Stimulated activated memory B cell treated with anti-CD40 and anti-IgM and Interleukin-4, amounts not matched to agents 10 μg/mL and 1 μg/mL and 100 μg/mL, for 72 hours (primary cell): ENCODE measurements at places on chromosomes 5 and 9.

DNA sequence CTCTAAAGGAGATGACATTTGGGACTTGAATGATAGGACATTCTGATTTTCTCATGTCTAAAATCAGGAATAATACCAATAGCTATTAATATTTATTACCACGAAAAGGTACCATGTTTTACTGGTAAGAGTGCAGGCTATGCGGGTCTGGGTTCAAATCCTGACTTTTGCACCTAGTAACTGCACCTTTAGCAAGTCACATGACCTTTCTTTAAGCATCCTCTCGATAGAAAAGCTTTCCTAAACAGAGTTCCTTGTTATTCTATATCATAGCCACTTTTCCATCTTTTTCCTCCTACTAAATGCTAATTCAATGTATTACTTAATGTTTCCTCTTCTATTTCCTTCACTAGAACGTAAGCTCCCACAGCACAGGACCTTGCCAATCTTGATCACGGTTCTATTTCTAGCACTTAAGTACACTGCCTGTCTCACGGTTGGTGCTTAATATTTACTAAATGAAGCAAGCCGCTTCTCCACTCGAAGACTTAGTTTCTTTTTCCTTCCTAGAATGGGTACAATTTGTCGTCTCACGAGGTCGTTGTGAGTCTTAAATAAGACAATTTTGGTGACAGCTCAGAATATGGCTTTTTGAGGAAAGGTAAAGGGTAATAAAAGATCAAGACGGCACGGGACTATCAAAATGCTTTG lies 816 bp downstream of the RBM18 start:
- ATAC-seq, result no peak

GRCh38 chr9:108245331-108245730 lies 610.5 kb downstream of the ACTL7B start:
- no peak for ATAC-seq

DNA sequence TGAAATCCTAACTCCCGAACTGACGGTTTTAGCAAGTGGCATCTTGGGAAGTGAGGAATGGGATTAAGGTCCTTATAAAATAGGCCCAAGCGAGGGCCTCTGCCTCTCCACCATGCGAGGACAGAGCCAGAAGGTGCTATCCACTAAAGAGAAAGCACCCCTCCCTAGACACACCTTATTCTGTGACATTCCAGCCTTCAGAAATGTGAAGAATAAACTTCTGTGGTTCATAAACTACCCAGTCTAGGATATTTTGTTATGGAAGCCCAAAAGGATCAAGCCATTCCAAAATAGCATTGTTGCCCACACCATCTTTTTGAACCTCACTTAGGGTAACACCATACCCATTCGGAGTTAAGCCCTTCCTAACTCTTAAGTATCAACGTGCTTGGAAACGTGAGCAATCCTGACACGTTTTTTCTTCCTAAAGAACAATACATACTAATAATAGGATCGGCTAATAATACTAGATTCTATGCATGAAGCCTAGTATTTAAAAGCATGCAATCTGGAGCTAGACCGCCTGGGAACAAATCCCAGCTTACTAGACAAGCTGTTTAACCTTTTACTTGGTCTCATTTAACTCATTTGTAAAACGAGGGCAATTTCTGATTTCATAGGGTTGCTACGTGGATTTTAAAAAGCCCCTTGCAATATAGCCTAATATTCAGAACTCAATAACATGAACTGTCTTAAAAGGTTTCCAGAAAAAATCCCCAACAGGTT lies 1.1 kb upstream of the SMC2 start:
- ATAC-seq, result no peak

GRCh38 chr5:50711280-50711679 lies 44.8 kb downstream of the PARP8 start:
- peak; percentile 96 for ATAC-seq

- peak; percentile 16 for ATAC-seq
Measured at GRCh38 chr9:110240198-110240597, 16.1 kb downstream of the TXN start.

DNA sequence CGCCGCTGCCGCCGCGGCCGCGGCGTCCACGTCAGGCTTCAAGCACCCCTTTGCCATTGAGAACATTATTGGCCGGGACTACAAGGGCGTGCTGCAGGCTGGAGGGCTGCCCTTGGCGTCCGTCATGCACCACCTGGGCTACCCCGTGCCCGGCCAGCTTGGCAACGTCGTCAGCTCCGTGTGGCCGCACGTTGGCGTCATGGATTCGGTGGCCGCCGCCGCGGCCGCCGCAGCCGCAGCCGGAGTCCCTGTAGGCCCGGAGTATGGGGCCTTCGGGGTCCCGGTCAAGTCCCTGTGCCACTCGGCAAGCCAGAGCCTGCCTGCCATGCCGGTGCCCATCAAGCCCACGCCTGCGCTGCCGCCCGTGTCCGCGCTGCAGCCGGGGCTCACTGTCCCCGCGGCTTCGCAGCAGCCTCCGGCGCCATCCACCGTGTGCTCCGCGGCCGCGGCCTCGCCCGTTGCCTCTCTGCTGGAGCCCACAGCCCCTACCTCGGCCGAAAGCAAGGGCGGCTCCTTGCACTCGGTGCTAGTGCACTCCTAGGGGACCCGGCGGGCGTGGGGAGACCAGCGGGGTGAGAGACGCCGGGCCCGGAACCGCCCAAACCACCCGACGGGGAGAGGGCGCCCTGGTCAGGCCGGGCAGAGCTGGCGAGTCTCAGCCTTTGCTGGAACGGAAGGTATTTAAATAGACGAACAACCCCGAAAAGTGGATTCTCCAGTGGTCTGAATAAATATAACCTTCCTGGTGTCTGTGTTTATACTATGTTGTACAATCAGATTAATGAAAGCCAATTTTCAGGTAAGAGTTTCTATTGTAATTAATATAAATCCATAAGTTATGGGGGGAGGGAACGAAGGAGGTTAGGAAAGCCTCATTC lies 1.2 kb downstream of the FOXB2 start:
- no peak for ATAC-seq

DNA sequence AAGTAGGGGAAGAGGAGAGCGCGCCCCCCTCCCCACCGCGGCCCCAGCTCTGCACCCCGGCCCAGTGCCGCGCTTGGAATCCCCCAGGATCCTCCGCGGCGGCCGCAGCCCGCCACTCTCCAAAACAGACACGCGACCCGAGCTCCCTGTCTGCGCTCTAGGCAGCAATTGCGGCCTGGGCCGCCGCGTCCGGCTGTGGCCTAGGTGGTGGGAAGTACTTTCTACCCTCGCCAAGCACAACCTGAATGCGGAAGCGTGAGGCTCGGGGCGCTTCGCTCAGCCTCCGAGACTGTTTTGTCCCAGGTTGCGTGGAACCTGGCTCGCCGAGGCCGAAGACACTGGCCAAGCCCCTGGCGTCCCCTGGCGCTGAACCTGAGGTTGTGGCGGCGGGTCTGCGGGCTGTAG lies 3.3 kb upstream of the FOXB2 start:
- ATAC-seq, result no peak

DNA sequence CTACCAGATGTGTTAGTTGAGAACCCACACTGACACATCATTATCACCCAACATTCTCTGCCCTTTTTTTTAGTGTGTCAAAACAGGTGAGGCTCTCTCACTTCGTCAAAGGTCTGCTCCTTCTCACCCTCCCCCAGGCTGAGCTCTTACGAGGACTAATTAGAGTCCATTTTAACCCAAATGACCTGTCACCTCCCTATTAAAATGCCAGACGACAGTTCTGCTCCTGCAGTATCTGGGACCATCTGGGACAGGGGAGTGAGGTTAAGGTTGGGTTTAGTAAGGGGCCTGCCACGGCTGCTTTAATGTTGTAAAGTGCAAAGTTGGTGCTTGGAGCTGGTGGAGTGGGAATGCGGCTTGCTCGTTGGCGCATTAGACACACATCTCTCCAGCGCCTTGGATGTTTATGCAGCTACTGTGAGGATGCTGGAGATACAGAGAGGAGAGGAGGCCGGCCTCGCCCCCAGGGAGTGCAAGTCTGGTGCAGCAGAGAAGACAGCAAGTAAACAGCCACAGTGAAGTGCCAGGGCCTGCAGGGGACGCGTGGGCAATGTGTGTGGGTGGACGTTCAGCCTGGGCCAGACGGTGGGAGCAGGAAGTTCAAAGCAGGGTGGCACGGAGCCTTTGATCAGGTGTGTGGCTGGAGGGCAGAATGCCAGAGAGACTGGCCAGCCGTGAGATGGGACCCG lies 96.2 kb downstream of the C9orf50 start:
- ATAC-seq, result no peak

DNA sequence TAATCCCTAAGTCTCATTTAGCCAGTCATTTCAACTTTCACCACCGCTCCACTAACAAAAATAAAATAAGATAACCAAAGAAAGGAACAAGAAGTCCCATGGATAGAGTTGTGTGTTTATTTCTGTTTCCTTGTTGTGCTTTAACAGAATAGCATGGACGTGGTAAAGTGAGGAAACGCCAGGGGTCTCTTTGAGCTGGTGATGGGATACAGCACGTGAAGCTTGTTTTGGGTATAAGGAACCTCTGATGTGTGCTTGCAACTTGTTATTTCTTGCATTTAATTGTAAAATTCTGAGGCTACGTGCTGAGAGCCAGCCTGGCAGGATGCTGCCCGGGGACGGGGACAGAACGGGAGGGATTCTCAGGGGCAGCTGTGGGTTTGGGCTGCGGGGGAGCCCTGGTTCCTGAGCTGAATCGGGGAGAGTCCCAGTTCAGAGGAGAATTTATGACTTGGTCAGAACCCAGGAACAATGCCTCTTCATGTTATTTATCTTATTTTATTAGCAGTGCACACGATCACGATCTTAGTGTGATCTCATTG lies 63.4 kb downstream of the ANKRD33B start:
- no peak for ATAC-seq

DNA sequence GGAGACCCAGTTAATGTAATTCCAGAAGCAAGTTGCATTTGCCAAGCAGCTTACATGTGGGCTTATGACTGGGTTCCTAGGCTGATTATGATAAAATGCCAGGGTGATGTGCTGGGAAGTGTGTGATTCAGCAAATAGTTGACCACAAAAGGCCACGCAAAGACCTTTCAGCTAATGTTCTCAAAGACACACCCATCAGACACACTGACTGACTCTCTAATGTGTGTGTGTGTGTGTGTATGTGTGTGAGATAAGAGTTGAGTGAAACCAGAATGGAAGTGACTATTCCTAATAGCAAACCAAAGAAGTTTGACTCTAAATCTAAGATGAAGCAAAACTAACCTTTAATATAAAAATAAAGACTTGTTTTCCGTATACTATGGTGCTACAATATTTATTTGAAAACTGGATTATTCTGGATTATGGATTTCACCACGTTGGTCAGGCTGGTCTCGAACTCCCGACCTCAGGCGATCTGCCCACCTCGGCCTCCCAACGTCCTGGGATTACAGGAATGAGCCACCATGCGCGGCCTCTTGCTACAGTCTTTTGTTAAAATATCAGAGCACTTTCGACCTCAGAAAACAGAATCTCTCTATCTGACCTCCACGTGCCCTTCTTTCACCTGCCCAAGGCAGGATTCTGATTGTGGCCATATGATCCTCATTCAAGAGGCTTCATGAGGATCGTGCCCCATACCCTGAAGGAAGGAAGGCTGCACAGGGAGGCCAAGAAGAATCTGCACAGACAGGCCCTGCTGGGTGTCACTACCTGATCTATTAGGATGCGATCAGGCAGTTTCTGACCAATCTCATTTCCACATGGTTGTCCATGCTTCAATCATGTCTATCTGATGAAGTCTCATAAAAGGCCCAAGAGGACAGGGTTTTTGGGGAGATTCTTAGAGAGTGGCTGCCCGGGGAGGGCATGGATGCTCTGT lies 75.6 kb downstream of the USP20 start:
- peak; percentile 36 for ATAC-seq

- no peak for ATAC-seq
Measured at GRCh38 chr5:109318455-109319108, 91.2 kb downstream of the PJA2 start.

GRCh38 chr5:15346738-15347137 lies 153.2 kb upstream of the FBXL7 start:
- ATAC-seq, result no peak

- no peak for ATAC-seq
Measured at GRCh38 chr5:126744836-126745235, 32.1 kb upstream of the LMNB1 start.

- peak; percentile 62 for ATAC-seq
Measured at GRCh38 chr5:82365744-82366228, 87.6 kb upstream of the RPS23 start.

- ATAC-seq, result no peak
Measured at GRCh38 chr5:60161340-60161934, 267.9 kb upstream of the PDE4D start.

GRCh38 chr5:55481293-55481855 lies 53.4 kb downstream of the PLPP1 start:
- ATAC-seq, result no peak
